ENCODE measurements at places on chromosomes 6 and 20. TPM values are rescaled to one million over a fixed set of nuclear protein-coding genes. Genes with fewer than 3 reads are reported as not detected.

Gene CD2AP
- total RNA-seq, result 26.6 TPM

Gene MMP24OS
- 15.9 TPM for total RNA-seq

Gene GNAS-AS1
- total RNA-seq, result 0.42 TPM

Gene SUN5
- not detected for total RNA-seq

Gene MOCS3
- total RNA-seq, result 7.1 TPM

Gene VAPB
- 8.7 TPM for total RNA-seq

Gene PTGIS
- not detected for total RNA-seq

Gene NKX2-2
- not detected for total RNA-seq

Gene JPH2
- 0.19 TPM for total RNA-seq

Gene C20orf202
- 0.05 TPM for total RNA-seq

Gene ULBP1
- total RNA-seq, result 0.05 TPM

Gene CDH22
- not detected for total RNA-seq

Gene RSPO3
- not detected for total RNA-seq

Gene TPD52L1
- 102 TPM for total RNA-seq

Gene CRYBG1
- 94.2 TPM for total RNA-seq

Gene RRAGD
- 1.5 TPM for total RNA-seq

Gene ADAM33
- total RNA-seq, result 0.79 TPM

Gene PI16
- total RNA-seq, result not detected

Gene TGM3
- total RNA-seq, result 0.14 TPM

Gene RAB5IF
- 150 TPM for total RNA-seq

Gene VWA7
- 1.6 TPM for total RNA-seq

Gene KCNK16
- not detected for total RNA-seq

Gene VSX1
- total RNA-seq, result not detected

Gene SGK2
- total RNA-seq, result not detected

Gene SALL4
- 0.05 TPM for total RNA-seq

Gene BPIFA1
- 0.42 TPM for total RNA-seq

Gene ABHD16B
- not detected for total RNA-seq

Gene ULBP3
- total RNA-seq, result 14.7 TPM

Gene ARMH2
- not detected for total RNA-seq

Gene TAAR2
- total RNA-seq, result not detected

Gene WFDC12
- total RNA-seq, result not detected

Gene ZGPAT
- total RNA-seq, result 35.1 TPM

Gene POU3F2
- not detected for total RNA-seq

Gene KCNQ5
- total RNA-seq, result 1.5 TPM

Gene MDC1
- 13.8 TPM for total RNA-seq

Gene ZNF184
- total RNA-seq, result 2.6 TPM

Gene TRAM2
- total RNA-seq, result 13.7 TPM

Gene PBOV1
- total RNA-seq, result not detected

Gene GRM4
- 0.07 TPM for total RNA-seq

Gene MAFB
- total RNA-seq, result 4.8 TPM

Gene VGLL2
- total RNA-seq, result not detected

Gene EMILIN3
- total RNA-seq, result not detected

Gene ARMC12
- total RNA-seq, result not detected

Gene TINAG
- total RNA-seq, result not detected

Gene ADGRF1
- total RNA-seq, result 24.3 TPM

Gene CYP39A1
- total RNA-seq, result 2.4 TPM

Gene RNF182
- not detected for total RNA-seq

All from airway epithelial cell (primary cell).